ENCODE measurements at places on chromosomes 4 and X. TPM values are rescaled to one million over a fixed set of nuclear protein-coding genes. Genes with fewer than 3 reads are reported as not detected.

DNA sequence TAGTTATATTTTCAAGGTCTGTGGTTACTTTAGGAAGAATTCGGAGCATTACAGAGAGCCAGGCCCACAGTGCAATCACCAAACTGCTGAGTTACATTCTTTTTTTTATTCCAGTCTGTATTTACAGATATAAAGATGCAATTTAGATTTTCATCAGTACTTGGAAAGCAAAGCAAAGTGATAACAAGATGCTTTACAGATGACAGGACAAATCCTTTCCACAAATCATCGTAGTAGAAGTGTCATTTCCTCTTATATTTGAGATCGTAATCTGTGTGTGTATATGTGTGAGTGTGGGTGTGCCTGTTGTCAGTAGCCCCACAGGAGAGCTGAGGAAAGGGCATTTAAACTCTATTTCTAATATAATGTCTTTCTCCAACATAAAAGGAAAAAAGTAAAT, 1893.7 kb downstream of the STIM2 start:
- DNase-seq = no peak

DNA sequence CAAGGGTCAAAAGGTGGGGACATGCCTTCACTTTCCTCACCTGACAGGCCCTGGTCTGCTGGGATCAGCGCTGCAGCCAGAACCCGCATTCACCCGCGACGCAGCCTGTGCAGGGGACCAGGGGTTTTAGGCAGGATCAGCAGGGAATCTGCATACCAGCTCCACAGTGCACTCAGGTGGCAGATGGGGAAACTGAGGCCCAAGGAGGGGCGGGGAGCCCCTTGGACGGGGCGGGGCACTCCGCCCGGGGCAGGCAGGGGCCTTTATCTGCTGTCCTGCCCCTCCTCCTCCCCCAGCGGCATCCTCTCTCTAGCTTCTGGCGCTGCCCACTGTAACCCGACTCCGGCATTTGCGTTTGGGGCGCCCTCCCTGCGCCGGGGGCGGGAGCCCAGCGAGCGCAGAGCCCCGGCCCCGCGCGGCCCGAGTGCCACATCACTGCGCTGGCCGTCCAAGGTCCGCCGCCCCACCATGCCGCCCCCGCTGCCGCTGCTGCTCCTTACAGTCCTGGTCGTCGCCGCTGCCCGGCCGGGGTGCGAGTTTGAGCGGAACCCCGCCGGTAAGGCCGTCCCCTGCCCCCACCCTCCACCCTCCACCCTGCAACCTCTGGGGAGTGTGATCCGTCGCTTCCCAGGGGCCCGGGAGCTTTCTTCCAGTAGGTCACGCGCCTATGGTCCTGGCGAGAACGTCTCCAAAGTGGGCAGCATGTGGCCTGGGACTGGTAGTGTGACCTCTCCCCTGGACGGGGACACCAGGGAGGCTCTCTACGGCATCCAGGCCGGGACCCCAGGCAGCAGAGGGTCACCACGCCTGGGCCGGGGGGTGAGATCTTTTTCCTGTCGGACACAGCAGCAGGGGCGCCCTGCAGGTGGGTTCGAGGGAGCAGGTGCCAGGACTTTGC, at the start of gene CPZ:
Gene CPZ, plus strand, starts transcription at position 400 of the 898 bp plus-strand sequence. Its CDS starts 69 bp downstream, at position 469.
- DNase-seq = peak; percentile 5

GRCh38 chr4:168200685-168201084, 108.3 kb downstream of the ANXA10 start:
- no peak for DNase-seq

- DNase-seq = no peak
Observed at GRCh38 chr4:16122784-16123183, 39.0 kb upstream of the PROM1 start.

- DNase-seq = no peak
Observed at GRCh38 chr4:39061457-39061856, 575 bp upstream of the KLHL5 start.

GRCh38 chrX:24392709-24393108, 32.3 kb downstream of the SUPT20HL1 start:
- no peak for DNase-seq

ZNF711 gene
- 0.34 TPM for polyA plus RNA-seq

LRCH2 gene
- polyA plus RNA-seq = 4.1 TPM

LANCL3 gene
- not detected for polyA plus RNA-seq

HERC3 gene
- polyA plus RNA-seq = 13.0 TPM
